Esophagus squamous epithelium (tissue), 5 donors: ENCODE measurements at places on chromosomes 3 and 15.

GRCh38 chr3:155631323-155632019 is 113.4 kb downstream of the PLCH1 start:
- DNase-seq = no peak

DNA sequence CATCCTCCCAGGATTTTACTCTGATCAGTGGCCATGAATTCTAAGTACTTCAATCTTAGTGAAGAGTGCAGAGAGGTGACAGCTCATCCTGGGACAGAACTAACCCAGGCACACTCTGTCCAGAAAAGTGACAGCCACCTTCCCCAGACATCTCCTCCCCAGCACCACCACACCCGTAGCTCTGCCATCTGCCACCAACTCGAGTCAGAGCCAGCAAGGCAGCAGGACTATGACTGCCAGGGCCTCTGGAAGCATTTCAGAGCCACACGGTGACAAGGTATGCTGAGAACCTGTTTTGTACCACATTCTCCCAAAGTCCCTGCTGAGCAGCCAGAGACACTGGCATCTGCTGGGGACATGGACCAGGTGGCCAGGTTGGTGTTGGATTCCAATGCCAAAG is 71.0 kb downstream of the NTRK3 start:
- DNase-seq = no peak

GRCh38 chr3:85800676-85801075 is 841.9 kb downstream of the CADM2 start:
- DNase-seq = no peak

DNA sequence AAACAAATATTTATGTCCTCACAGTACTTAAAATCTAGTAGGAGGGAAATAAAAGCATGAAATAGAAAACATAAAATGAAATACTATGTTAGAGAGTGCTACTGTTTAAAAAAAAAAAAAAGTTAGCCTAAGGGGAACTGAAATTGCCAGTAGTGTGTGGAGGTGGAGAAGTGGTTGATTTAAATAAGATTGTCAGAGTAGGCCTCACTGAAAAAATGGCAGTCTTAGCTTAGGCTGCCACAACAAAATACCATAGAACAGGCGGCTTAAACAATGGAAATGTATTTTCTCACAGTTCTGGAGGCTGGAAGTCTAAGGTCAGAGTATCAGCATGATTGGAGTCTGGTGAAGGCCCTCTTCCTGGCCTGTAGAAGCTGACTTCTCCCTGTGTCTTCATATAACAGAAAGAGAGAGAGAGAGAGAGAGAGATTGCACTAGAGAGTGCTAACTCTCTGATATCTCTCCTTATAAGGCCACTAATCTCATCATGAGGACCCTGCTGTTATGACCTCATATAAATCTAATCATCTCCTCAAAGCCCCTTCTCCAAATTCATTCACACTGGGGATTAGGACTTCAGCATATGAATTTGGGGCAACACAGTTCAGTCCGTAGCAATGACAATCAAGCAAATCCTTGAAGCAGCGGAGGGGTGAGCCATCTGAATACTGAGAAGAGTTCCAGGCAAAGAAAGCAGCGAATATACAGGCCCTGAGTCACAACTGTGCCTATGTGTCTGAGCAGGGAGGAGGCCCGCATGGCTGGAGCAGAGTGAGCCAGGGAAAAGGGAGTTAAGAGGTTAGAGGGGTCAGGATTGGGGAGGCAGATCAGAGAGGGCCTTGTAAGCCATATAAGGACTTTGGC is 23.6 kb upstream of the LRRC34 start:
- no peak for DNase-seq

DNA sequence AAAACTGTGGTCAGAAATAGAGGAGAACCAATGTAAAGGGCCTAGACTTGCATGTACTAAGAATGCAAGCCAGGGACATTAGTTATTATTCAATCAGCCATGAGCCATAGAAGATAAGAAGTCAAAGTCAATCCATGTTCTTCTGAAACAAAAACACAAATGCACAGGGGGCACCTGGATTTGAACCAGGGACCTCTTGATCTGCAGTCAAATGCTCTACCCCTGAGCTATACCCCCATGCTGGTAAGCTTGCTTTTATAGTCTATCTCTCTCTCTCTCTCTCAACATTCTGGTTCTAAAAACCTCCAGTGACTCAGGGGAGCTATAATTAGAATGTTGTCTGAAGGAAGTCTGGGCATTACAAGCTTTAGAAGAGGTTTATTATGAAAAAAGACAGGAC is 85.6 kb upstream of the ACP3 start:
- no peak for DNase-seq

DNA sequence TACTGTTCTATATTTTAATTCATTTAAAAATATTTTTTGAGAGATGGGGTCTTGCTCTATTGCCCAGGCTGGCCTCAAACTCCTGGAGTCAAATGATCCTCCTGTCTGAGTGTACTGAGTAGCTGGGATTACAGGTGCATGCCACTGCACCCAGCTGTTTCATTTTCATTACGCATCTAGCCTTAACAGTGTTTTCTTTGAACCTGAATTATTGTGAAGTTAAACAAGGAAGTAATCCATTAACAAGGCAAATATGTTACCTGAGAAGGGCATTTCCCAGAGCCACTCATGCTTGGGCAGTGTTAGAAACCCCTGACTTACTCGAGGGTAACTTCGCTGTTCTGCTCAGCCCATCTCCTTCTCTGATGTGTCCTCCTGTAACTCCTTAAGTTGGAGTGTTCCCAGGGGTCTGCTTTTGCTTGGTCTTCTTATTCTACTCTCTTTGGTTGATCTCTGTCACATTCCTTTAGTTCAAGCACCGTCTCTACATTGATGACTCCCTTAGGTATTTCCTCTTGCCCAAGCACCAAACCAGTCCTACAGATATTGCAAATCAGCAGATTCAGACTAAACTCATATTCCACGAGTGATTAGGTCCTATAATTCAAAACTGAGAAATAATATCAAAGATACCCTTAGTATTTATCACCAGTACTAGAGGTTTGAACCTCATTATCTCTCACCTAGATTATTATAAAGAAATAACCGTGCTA is 107.9 kb downstream of the STAC start:
- DNase-seq = no peak
